RCC 7860 (cell line): ENCODE measurements at places on chromosomes 7 and 10.
A peak's percentile ranks its signal among the peaks of the same experiment; 100 is the strongest.

GRCh38 chr10:33295851-33296250, 38.6 kb downstream of the NRP1 start:
- no peak for DNase-seq

GRCh38 chr10:110279407-110279986, 25.2 kb downstream of the SMNDC1 start:
- peak; percentile 57 for DNase-seq

DNA sequence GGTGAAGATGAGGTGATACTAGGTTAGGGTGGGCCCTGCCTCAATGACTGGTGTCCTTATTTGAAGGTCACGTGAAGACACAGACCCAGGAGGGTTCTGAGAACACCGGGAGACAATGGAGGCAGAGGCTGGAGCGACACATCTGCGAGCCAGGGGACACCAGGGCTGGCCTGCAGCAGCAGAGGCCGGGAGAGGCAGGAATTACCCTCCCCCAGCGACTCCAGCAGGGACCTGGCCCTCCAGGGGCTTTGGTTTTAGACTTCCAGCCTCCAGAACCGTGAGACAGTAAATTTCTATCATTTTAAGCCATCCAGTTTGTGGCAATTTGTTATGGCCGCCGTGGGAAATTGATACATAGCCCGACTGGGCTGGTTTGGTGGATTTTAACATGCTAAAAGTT, 152.2 kb downstream of the DNAJB6 start:
- no peak for DNase-seq

- DNase-seq = no peak
These were observed 8.6 kb upstream of the CRYGN start for GRCh38 chr7:151448261-151449252.

- no peak for DNase-seq
These were observed 5.1 kb downstream of the SLC4A2 start for GRCh38 chr7:151064454-151064853.

DNA sequence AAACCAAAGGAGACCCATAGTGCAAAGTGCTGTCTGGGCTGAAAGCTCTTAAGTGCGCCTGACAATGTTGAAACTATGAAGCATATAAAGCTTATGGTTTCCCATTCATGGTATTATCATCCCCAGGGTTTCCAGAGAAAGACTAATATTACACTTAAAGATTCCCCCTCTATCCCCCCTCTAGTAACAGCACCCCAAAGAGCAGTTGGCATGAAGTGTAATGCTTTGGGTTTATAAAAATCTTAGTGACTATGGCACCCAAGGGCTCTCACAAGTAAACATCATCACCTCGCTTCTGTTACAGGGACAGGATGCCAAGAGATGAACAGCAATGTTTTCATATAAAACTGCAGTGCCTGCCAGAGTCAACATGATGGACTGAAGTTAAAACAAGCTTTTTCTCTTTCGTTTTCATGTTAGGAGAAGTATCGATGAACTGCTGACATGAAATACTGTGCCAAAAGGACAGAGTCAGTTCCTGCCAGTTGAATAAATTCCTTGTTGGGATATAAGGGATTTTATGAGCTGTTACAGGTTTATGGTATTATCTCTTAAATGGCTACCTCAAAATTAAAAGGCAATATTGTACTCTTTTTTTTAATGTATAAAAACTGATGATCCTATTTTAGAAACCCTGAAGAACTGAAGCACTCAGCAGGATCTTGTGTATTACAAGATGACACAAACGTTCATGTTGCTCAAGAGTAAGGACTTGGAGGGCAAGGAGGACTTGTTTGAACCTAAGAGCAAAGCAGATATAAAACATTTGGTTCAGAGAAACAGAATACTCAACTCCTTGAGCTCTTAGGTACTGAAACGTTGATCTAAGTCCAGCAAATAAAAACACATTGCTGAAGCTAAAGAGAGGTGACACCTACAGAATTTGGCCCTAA, 203.7 kb upstream of the IMMP2L start:
- DNase-seq = no peak

DNA sequence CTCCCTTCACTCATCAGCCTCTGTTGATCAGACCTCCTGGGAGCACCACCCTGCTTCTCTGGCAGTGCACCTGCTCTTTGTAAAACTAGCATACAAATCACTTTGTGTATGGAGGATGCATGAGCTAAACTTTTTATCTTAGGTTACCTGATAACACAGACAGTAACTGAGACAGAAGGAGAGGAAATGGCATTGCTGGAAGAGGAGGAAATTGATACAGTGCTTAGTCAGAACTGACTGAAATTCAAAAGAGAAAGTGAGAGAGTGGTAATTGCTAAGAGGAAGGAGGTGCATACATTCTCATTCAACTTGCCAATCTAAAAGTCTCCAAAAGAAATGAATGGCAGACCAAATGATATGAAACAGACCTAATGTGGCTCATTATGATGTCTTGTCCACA, 1120.7 kb downstream of the GATA3 start:
- no peak for DNase-seq

- peak; percentile 62 for DNase-seq
These were observed 104.7 kb downstream of the PARD3 start for GRCh38 chr10:34710391-34710751.

- DNase-seq = no peak
These were observed 189.8 kb downstream of the CTNNA3 start for GRCh38 chr10:67506083-67506756.

- no peak for DNase-seq
These were observed 82.2 kb downstream of the SLC16A9 start for GRCh38 chr10:59627366-59628018.

GRCh38 chr7:117273814-117274225, 49.0 kb downstream of the WNT2 start:
- DNase-seq = no peak

DNA sequence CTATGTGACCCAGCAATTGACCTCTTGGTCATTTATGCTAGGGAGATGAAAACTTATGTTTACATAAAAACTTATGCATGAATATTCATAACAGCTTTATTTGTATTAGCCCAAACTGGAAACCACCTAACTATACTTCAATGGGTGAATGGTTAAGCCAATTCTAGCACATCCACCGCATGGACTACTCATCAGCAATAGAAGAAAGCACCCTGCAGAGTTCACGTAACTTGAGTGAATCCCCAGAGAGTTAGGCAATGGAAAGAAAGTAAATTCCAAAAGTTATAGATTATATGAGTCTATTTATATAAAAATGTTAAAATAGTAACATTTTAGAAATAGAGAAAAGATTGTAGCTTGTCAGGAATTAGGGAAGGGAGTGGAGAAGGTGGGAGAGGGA, 60.2 kb upstream of the NRG3 start:
- no peak for DNase-seq

GRCh38 chr10:68496072-68496471, 24.3 kb upstream of the DNA2 start:
- DNase-seq = no peak

DNA sequence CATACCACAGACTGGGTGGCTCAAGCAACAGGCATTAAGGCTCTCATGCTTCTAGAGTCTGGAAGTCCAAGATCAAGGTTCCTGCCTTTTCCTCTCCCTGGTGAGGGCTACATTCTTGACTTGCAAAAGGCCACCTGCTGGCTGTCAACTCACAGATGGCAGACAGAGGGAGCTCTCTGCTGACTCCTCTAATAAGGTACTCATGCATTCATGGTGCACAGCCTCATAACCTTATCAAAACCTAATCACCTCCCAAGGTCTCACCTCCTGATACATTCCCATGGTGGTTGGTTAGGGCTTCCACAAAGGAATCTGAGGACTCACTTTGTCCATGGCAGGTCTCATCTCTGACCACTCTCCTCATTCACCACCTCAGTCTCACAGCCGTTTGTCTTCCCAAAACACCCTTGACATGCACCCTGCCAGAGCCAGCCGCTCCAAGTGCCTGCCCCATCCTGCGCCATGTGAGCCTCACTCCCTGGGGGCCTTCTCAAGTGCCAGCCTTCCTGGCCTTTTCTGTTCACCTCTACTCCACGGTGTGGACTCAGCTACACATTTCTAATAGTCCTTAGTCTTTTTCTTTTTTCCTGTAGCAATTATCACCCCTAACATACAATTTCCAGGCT, 400.3 kb upstream of the ADARB2 start:
- DNase-seq = peak; percentile 30

GRCh38 chr7:127650847-127651555, 993 bp upstream of the SND1 start:
- DNase-seq = no peak

DNA sequence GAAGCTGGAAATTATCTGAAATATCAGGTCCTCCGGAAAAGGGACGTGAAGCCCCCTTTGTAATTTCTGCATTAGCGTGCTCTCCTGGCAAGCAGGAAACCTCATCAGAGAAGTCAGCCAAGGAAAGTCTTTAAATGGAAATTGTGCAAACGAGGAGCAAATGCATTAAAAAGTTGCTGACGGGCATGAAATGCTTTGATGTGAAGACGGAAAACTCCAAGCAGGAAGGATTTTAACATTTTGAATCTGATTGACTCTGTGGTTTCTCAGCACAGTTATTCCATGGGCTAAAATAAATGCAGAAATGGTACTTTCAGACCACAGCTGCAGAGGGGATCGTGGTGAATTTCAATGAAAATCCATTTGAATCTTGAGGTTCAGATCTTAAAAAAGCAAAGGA, 167.8 kb downstream of the AHR start:
- DNase-seq = no peak

GRCh38 chr10:16483241-16483917, 38.3 kb downstream of the C1QL3 start:
- no peak for DNase-seq

GRCh38 chr10:116124777-116125176, 148.2 kb downstream of the GFRA1 start:
- DNase-seq = no peak

- DNase-seq = no peak
These were observed 143.3 kb downstream of the HDAC9 start for GRCh38 chr7:18638594-18639452.

- DNase-seq = no peak
These were observed 619.0 kb upstream of the DPP6 start for GRCh38 chr7:153433223-153433622.

- DNase-seq = no peak
These were observed 30.6 kb upstream of the MTURN start for GRCh38 chr7:30104157-30104556.

- no peak for DNase-seq
These were observed 245.1 kb downstream of the STK31 start for GRCh38 chr7:23955145-23955544.

DNA sequence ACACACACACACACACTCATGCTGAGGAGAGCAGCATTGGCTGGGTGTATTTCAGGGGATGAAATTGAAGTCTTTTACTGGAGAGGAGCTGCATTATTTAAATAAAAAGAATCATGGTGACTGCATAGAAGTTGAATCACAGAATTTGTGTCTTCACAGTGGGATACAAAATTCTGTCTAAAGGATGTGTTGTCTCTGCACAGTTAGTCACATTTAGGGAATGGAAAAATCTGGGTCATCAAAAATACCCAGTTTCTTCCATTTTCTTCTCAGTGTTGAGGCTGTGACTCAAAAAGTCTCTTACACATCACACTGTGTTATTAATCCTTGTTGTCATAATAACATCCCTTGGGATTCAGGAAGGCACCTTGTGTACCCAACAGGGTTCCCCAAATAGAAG, 10.9 kb downstream of the PAPSS2 start:
- peak; percentile 24 for DNase-seq

- no peak for DNase-seq
These were observed 29.3 kb upstream of the CCL24 start for GRCh38 chr7:75842836-75843446.

DNA sequence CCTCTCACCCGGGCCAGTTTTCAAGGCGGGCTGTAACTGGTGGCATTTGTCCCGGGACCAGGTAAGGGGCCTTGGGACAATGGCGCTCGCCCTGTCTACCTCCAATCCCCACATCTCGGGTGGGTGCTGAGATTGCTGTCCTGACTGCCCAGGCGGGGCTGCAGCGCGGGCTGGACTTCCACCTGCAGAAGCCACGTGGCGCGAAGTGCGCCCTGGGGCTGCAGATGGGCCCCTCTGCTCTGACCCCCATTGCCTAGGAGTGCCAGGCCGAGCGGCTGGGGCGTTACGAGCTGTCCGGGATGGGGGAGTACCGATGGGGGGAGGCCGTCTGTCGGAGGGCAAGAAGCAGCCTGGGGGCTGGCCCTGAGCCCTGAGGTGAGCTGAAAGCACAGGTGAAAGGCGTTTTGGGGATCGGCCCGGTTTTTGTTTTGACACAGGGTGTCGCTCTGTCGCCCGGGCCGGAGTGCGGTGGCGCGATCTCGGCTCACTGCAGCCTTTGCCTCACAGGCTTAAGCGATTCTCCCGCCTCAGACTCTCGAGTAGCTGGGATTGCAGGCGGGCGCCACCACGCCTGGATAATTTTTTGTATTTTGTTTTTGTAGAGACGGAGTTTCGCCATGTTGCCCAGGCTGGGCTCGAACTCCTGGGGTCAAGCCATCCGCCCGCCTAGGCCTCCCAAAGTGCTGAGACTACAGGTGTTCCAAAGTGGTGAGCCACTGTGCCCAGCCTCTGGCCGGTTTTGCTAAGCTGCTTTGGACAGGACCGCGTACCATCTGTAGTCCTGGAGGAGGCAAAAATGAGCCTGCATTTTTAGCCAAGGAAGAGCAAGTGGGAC, at the start of gene SFXN2:
Gene SFXN2 (plus strand): TSS at position 16 of the 835 bp plus-strand sequence. CDS start 12,001 bp downstream, outside the sequence.
- no peak for DNase-seq

- DNase-seq = peak; percentile 13
These were observed 41.9 kb downstream of the PDGFA start for GRCh38 chr7:477626-478220.

DNA sequence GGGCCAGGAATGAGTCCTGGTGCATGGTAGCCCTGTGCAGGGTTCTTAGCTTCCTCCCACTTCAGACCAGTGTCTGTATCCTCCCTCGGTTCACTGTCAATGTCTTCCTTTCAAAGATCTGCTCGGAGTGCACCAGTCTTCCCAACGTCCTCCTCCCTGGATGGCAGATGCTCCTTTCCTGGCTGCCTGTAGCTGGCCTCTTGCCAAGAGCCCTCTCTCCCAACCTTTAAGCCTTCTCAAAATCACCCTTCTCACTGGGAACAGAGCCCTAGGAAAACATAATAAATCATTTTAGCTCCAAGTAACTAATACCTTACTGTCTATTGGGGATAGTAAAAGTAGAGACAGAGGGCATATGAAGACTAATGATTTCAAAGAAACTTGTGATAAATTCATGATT, 490.6 kb downstream of the CCSER2 start:
- no peak for DNase-seq

- DNase-seq = no peak
These were observed 473.0 kb downstream of the RPS24 start for GRCh38 chr10:78506614-78507013.

- no peak for DNase-seq
These were observed 43.0 kb upstream of the IMMP2L start for GRCh38 chr7:111605246-111605645.

- DNase-seq = no peak
These were observed 36.2 kb downstream of the BAG3 start for GRCh38 chr10:119687192-119688032.

DNA sequence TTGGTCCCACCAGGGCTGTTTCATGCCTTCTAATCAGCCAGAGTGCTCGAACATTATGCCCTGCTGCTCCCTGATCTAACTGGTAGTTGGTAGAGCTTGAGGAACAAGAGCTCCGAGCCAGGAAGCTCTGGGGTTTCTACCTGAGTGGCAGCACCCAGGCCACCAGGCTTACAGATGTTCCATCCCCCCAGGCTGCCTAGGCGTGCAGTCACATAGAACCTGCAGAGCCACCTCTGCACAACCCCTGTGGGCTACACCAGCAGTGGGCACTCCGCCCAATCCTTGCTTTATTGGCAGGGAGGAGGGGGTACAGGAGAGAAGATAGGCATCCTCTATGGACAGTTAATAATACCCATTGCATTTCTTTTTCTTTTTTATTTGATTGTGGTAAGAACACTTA, 21.8 kb downstream of the MAP3K8 start:
- no peak for DNase-seq
